ENCODE measurements at places on chromosomes 3 and 15. TPM values are rescaled to one million over a fixed set of nuclear protein-coding genes. Genes with fewer than 3 reads are reported as not detected.

GRCh38 chr3:149145974-149146373 is 16.5 kb downstream of the HPS3 start:
- no peaks in the 10 kb centered on the region for H3K4me1 ChIP-seq
- DNase-seq, result no peak
- peaks cover 68% of the 10 kb centered on the region for H3K36me3 ChIP-seq
- no peak overlapping the region for H3K4me3 ChIP-seq
- H3K27ac ChIP-seq, result no peak overlapping the region

DNA sequence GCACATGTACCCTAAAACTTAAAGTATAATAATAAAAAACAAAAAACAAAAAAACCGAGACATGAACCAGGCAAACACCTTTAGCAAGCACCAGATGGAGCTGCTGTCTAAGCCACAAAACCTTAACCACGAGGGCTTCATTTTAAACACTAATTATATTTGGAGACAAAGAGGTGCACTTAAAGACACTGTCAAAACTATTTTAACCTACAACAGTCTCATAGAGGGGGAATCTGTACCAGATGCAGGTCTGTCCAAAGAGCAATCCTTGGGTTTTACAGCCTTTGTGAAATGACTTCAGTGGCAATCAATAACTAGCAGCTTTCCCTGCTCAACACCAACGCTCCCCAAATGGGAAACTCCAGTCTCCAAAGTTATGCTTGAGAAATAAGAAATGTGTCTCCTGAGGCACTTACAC is 115.7 kb upstream of the TSPAN3 start:
- H3K27ac ChIP-seq, result peak overlapping the region; percentile 76
- H3K27me3 ChIP-seq, result no peaks in the 10 kb centered on the region

DNA sequence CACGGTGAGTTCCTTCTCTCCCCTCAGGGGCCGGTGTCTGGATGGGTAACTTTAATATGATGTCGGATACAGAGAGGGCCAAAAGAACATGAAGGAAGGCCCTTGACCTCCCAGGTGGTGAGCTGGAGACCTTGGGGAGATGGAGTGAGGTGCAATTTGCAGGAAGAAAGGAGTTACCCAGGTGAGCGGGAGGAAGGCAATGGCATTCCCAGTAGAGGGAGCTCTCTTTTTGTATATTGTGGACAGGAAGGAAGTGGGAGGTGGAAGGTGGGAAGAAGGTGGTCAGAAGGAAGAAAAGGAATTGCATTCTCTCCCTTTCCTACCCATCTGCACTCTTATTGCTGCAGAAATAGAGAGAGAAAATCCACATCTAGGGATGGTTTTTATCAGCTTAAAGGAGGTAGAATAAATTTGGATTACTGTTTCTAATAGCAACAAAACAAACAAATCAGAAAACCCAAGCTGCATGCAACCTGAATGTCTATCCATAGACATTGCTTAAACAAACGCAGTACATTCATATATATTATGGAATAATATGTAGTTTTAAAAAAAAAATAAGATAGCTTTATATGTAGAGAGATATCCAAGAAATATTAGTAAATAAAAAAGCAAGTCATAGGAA is 169.0 kb upstream of the TSC22D2 start:
- no peak overlapping the region for H3K4me3 ChIP-seq
- no peak for DNase-seq
- no peaks in the 10 kb centered on the region for H3K27me3 ChIP-seq
- H3K4me1 ChIP-seq, result peaks cover 17% of the 10 kb centered on the region

DNA sequence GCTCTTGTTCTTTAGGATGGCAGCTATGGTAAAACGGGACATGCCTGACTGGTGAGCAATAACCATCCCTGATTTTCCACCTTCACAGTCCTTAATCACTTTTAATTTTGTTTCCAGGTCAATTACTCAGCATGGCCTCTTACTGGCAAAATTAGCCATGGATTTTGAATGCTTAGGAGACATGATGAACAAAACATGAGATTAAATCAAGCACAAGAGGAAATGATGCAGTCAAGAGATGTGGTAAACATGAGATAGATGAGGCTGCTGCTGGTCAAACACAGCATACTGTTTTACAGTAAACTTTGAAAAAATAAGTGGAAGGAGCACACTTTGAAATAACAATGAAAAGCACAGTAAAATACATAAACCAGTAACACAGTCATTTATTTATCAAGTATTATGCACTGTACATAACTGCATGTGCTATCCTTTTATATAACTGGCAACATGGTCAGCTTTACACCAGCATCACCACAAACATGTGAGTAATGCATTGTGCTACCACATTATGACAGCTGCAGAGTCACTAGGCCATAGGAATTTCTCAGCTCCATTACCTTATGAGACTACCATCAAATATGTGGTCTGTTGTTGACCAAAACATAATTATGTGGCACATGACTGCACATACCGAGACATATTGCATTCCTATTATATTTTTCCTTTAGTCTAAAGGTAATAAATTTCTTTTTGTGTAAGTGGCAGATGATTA is 30.1 kb upstream of the ZNF502 start:
- H3K27me3 ChIP-seq, result no peaks in the 10 kb centered on the region
- no peak overlapping the region for H3K27ac ChIP-seq
- H3K4me3 ChIP-seq, result no peak overlapping the region
- H3K36me3 ChIP-seq, result no peaks in the 10 kb centered on the region

DNA sequence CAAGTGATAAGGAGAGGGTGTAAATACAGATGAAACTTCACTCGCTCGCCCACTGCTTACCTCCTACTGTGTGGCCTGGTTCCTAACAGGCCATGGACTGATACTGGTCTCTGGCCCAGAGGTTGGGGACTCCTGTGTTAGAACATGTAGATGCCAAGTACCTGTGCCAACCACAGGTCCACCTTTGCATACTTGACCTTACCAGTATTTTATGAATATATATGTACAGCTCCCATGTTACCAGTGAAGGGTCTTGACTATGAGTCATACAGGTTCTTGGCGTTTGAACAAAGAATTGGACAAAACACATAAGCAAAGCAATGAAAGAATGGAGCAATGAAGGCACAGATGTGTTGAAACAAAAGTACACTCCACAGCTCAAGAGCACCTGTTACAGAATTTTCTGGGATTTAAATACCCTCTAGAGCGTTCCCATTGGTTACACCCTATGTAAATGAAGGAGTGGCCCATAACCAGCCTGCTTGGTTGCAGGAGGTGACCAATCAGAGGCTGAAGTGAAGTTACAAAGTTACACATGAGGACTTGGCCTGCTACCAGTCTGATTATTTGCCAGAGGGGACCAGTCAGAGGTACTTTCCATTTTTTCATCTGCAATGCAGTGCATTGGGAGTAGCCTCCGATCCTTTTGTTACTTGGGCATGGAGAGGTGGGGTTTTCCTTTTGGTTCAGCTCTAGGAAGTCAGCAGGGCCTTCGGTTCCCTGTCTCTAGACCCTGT is 1.7 kb upstream of the GFM1 start:
- no peak for DNase-seq
- peaks cover 18% of the 10 kb centered on the region for H3K36me3 ChIP-seq
- peak overlapping the region; percentile 13 for H3K27ac ChIP-seq
- peaks cover 22% of the 10 kb centered on the region for H3K4me1 ChIP-seq
- no peak overlapping the region for H3K4me3 ChIP-seq

- H3K27ac ChIP-seq, result no peak overlapping the region
- no peaks in the 10 kb centered on the region for H3K36me3 ChIP-seq
- no peak overlapping the region for H3K4me3 ChIP-seq
- no peak for DNase-seq
Observed at GRCh38 chr3:117848606-117849005, 1139.0 kb downstream of the TUSC7 start.

GRCh38 chr3:136950623-136951022 is 7.2 kb upstream of the IL20RB start:
- H3K36me3 ChIP-seq, result peaks cover 21% of the 10 kb centered on the region
- H3K27me3 ChIP-seq, result no peaks in the 10 kb centered on the region
- H3K27ac ChIP-seq, result no peak overlapping the region
- H3K4me3 ChIP-seq, result no peak overlapping the region
- no peak for DNase-seq

- peaks cover 37% of the 10 kb centered on the region for H3K4me1 ChIP-seq
- no peak overlapping the region for H3K4me3 ChIP-seq
- H3K27me3 ChIP-seq, result no peaks in the 10 kb centered on the region
- H3K27ac ChIP-seq, result no peak overlapping the region
Observed at GRCh38 chr3:123687286-123687685, 102.4 kb upstream of the HACD2 start.

- H3K27me3 ChIP-seq, result no peaks in the 10 kb centered on the region
- H3K4me3 ChIP-seq, result no peak overlapping the region
- no peak for DNase-seq
- no peaks in the 10 kb centered on the region for H3K36me3 ChIP-seq
- no peak overlapping the region for H3K27ac ChIP-seq
Observed at GRCh38 chr15:69524814-69525213, 72.2 kb downstream of the RPLP1 start.

DNA sequence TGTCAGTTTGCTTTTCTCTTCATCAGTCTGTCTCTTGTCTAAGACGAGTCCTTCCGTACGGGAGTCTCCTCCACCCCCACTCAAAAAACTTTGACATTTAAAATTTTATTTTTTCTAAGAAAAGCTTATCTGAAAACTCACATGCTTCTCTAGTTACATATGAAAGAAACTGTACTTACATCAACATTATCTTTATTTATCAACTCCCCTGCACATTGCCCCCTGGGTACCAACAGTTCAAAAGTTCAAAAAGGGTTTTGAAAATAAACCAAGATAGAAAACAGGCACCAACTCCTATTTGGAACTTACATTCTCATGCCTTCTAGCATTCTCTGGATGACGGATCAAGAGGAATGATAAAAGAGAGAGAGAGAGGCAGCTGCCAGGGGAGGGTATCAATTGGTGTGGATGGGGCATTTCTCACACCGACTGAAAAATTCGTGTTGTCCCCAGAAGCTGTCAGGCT is 182.5 kb downstream of the FOXP1 start:
- H3K36me3 ChIP-seq, result no peaks in the 10 kb centered on the region
- DNase-seq, result no peak
- H3K27me3 ChIP-seq, result no peaks in the 10 kb centered on the region
- no peak overlapping the region for H3K4me3 ChIP-seq

DNA sequence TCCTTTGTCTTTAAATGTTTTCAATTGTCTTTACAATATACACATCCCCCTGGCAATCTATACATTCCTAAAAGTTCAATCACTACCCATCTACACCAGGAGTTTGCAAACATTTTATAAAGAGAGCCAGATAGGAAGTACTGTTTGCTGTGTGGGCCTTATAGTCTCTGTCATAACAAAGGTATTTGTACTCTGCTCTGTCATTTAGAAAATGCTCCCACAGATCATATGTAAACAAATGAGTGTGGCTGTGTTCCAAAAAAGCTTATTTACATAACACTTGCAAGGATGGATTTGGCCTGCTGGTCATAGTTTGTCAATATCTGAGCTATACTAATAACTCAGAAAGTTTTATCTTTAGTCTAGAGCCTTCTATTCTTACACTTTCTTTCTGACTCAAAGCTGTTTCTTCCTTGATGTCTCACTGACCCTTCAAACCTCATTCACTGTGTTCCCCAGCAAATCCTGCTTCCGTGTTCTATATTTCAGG is 511.9 kb downstream of the GBE1 start:
- no peaks in the 10 kb centered on the region for H3K36me3 ChIP-seq
- no peak overlapping the region for H3K4me3 ChIP-seq
- H3K4me1 ChIP-seq, result no peaks in the 10 kb centered on the region
- no peak overlapping the region for H3K27ac ChIP-seq
- no peak for DNase-seq

- no peak overlapping the region for H3K4me3 ChIP-seq
- no peaks in the 10 kb centered on the region for H3K27me3 ChIP-seq
- H3K4me1 ChIP-seq, result peaks cover 14% of the 10 kb centered on the region
Observed at GRCh38 chr3:126133606-126134005, 46.8 kb downstream of the ALDH1L1 start.

DNA sequence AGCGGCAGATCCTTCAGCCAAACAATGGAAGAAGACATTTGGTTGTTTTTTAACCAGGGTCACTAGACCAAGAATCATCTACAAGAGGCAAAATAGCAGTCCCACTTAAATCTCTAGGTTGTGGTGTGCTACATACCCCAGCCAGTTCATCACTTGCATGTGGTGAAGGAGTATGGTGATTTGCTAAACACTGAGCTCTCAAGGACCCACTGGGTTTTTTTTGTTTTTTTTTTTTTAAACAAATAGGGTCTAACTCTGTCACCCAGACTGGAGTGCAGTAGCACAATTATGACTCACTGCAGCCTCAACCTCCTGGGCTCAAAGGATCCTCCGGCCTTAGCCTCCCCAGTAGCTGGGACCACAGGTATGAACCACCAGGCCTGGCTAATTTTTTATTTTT is 508.0 kb downstream of the FOXP1 start:
- peaks cover 23% of the 10 kb centered on the region for H3K4me1 ChIP-seq
- H3K36me3 ChIP-seq, result no peaks in the 10 kb centered on the region
- H3K27me3 ChIP-seq, result no peaks in the 10 kb centered on the region
- no peak overlapping the region for H3K4me3 ChIP-seq
- no peak for DNase-seq

DNA sequence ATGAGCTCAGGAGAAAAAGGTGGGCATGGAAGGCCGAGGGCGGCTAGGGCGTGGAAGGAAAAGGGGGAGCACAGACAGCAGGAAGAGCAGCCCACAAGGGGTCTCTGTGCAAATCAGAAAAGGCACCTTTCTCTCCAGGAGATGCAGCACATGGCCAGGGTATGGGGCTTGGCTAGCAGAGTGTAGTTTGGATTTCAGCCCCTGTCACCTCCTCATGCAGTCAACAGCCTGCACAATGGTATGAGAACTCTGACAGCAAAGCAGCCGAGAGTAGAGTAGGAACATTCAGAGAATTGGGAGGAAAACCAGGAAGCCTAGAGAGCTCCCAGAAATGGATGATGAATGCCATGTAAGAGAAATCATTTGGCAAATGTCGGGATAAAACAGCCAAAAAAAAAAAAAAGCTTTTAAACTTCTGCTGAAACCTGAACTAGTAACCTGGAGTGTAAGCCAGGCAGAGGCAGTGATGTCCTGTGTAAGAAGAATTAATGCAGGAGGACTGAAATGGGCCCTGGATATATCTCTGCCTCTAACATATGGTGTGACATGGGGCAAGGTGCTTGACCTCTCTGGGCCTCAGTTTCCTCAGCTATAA is 25.7 kb downstream of the FSTL1 start:
- no peak for DNase-seq
- no peaks in the 10 kb centered on the region for H3K36me3 ChIP-seq
- peak overlapping the region; percentile 48 for H3K27ac ChIP-seq

GRCh38 chr3:24765399-24765798 is 270.7 kb upstream of the THRB start:
- DNase-seq, result no peak
- no peaks in the 10 kb centered on the region for H3K36me3 ChIP-seq
- no peaks in the 10 kb centered on the region for H3K27me3 ChIP-seq

- H3K27ac ChIP-seq, result no peak overlapping the region
- no peak overlapping the region for H3K4me3 ChIP-seq
- DNase-seq, result peak; percentile 89
Observed at GRCh38 chr3:141460097-141460704, 26.6 kb upstream of the RASA2 start.

Gene C3orf85
- total RNA-seq, result not detected

Gene TRMT10C
- 17.4 TPM for total RNA-seq

Gene RTP4
- total RNA-seq, result 10.9 TPM

Gene RAB27A
- total RNA-seq, result 63.4 TPM

Gene ESYT3
- 40.3 TPM for total RNA-seq

Gene NR1I2
- 0.21 TPM for total RNA-seq

Gene C3orf49
- total RNA-seq, result not detected

Gene NLGN1
- 3.9 TPM for total RNA-seq

Gene ST3GAL6
- total RNA-seq, result 42.4 TPM

Gene SPTBN5
- 2.1 TPM for total RNA-seq

Gene BCHE
- total RNA-seq, result 5.8 TPM

Gene SLCO2A1
- total RNA-seq, result 204 TPM

Gene CCRL2
- 23.5 TPM for total RNA-seq
